Kidney capillary endothelial cell (primary cell): ENCODE measurements at places on chromosomes 16 and 17.
A peak's percentile ranks its signal among the peaks of the same experiment; 100 is the strongest.

- DNase-seq = no peak
Observed at GRCh38 chr17:32239456-32239855, 26.2 kb upstream of the RHBDL3 start.

- no peak for DNase-seq
Observed at GRCh38 chr16:4159726-4160125, 43.5 kb upstream of the ADCY9 start.

DNA sequence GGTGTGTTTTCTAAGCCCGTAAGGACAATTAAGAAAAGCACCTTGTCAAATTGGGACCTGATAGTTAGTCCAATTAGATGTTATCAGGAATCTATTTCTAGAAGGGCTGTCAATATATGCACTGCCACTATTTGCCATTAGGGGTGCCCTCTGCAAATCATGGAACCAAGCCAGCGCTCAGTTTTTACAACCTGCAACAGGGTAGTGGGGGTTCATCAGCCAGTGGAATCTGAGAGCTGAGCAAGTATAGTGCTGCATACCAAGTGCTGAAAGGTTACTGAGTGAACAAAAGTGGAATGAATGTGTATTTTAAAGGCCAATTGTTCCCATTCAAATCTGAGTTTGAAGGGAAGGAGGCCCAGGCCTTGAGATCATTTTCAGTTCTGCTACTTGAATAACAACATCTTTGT is 10.4 kb downstream of the PRR11 start:
- no peak for DNase-seq

DNA sequence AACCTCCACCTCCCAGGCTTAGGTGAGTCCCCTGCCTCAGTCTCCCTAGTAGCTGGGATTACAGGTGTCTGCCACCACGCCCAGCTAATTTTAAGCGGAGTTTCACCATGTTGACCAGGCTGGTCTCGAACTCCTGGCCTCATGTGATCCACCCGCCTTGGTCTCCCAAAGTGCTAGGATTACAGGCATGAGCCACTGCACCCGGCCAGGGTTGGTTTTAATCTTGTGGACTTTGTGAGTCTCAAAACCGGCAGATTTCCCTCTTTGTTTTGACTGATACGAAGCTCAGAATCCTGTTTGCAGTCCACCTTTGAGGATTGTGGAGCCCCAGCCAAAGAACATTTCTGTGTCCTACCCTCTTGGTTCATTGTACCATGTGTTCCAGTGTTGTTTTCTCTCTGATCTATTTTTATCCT is 16.4 kb upstream of the CPSF4L start:
- no peak for DNase-seq

DNA sequence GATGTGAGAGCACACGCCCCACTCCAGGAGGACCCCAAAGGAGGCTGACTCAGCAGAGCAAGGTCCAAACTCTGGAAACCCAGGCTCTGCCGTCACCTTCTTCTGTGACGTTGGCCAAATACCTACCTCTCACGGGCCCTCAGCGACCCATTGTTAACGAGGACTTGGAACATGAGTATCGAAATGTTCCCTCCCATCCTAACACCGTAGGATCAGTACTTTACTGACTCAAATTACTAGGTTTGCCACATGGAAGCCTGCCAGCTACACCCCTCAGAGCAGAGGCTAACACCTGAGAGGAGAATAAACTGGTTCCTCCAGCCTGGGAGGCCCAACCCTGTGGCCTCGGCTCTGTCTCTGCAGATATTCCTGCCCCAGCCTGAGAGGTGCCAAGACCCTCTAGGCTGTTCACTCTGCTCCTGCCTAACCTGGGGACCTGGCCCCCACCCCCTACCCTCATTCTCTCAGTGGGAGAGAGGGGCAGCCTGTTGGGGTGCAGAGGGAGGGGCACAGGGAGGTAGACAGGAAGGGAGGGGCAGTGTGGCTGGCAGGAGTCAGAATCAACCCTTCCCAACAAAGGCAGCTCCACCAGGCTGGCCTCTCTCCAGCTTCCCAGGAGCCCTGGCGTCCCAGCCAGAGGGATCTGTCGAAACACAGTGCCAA is 4.4 kb downstream of the PITPNM3 start:
- DNase-seq = no peak

DNA sequence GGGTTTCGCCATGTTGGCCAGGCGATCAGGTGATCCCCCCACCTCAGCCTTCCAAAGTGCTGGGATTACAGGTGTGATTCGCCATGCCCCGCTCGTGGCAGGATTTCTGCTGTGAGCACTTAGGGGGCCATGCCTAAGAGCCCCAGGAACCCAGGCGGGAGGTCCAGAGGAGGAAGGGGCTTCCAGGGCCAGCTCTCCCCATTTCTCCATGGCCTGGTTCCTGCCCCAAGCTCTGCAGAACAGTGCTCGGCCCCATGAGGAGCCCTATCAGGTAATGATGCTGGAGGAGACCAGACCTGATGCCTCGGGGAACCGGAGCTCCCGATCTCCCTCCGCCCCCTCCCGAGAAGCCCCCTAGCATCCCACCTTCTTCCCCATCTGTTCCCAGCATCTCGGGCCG is 53.6 kb downstream of the RMI2 start:
- DNase-seq = no peak

GRCh38 chr16:66171578-66171977 is 194.9 kb upstream of the CDH5 start:
- DNase-seq = no peak

- DNase-seq = no peak
Observed at GRCh38 chr16:87066133-87067002, 250.8 kb downstream of the C16orf95 start.

DNA sequence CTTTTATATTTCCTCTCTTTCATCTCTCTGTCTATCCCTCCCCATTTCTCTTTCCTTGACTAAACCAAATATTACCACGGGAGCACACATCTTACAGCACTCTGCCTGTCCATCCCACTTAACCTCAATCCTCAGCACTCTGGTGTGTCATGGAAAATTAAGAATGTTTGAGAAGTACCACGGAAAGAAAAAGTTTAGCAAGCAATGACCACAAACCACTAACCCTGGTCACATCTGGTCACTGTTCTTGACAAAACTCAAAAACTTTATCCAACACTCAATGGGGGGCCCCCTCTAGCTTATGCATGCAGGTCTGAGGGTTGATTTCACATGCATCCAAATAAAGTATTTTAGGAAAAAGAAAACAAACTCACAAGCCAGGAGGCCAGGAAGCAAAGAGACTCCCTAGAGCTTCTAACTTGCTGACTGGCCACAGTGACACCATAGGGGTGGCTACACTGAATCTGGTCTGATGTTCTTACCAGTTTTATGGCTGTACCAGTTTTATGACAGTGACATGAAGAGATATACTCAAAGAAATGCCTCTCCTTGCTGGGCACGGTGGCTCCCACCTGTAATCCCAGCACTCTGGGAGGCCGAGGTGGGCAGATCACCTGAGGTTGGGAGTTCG is 229.2 kb downstream of the STX8 start:
- DNase-seq = no peak

- no peak for DNase-seq
Observed at GRCh38 chr16:79463841-79464240, 136.7 kb downstream of the MAF start.

DNA sequence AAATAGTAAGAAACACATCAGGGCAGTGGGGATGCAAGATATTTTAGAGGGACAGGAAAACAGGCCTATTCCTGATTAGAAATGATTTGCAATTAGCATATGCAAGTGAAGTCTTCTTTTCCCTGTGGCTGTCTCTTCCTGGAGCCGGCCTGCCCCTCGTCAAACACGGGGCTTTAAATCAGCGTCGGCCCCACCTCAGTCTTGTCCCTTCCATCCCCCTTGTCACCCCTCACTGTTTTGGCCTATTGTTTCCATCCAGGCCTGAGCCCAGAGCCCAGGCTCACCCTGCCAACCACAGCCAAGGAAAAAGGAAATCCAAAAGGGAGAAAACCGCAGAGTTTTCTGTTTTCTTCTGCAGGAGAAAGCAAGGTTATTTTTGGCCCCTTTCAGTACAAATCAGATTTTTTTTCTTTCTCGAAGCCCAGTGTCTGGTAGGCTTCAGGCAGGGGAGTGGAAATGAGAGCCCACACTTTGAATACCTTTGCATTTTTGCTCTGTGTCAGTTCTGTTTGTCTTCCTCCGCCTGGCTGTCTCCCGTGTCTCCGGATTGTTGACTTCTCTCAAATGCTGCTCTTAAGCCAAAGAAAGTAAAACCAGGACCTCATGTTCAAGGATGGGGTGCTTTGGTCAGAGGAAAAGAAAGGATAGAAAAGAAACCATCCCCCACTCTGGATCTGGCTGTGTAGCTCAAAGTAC is 399.9 kb upstream of the CDH11 start:
- DNase-seq = no peak

- peak; percentile 55 for DNase-seq
Observed at GRCh38 chr17:78970834-78971755, 8.6 kb downstream of the LGALS3BP start.

DNA sequence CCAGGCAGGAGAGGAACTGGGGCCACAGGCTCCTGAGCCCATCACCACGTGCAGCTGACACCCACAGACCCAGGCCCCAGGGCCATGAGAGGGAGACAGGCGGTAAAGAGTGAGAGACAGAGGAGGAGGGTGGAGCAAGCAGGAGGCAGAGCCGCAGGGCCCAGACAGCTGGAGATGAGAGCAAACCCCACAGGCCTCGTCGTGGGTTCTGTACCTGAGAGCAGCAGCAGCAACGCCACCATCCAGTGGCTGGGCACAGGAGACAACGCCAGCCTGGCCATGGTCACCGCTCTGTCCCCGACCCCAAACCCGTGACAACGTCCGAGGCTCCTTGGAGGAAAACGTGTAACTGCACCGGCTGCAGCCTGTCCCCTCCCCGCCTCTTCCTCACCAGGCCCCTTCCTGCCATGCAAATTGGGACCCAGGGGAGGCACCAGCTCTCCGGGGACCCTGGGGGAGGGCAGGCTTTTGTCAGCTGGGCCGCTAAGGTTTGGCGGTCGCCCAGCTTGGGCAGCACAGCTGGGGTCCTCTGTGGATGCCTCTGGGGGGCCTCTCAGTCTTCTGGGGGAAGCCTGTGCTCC is at the start of gene CD79B:
Gene CD79B, minus strand, starts transcription at position 351 of the 581 bp plus-strand sequence. Its CDS starts 70 bp downstream, at position 281.
- DNase-seq = no peak

GRCh38 chr17:274902-275301 is 77.7 kb downstream of the RPH3AL start:
- no peak for DNase-seq

- DNase-seq = no peak
Observed at GRCh38 chr17:61209106-61209439, 190.6 kb upstream of the TBX2 start.

GRCh38 chr17:49987681-49988441 is 7.2 kb downstream of the DLX3 start:
- no peak for DNase-seq

DNA sequence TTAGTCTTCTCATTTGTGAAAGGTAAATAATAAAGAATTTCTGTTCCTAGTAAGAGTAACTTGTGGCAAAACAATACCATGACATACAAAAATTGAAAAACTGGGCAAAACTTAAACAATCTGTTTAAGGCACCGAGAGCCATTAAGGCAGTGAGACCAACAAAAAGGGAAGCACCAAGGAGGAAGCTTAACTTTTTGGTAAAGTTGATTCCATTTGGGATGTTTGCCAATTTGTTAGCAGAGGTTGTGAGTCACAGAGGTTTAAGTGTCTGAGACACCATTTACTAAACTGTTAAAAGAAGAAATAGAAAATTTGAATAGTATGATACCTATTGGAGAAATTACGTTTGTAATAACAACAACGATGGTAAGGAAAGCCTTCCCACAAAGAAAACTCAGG is 4.9 kb downstream of the SLC35G3 start:
- DNase-seq = no peak

DNA sequence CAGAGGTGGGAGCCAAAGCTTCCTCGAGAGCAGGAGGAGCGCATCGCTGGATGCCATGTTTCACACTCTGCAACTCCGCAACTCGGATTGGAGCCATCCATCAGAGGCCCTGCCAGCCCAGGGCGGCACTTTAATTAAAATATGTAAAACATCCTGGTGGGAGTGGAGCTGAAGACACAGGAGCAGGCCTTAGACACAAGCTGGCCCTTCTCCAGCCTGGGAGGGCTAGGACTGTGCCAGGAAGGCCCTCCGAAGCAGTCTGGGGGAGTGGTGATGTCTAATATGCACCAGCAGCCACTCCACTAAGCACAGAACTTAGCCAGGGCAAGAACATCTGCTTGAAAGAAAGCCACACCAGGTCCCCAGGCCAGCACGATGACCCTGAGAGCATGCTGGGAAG is 5.8 kb upstream of the CCDC182 start:
- DNase-seq = no peak

DNA sequence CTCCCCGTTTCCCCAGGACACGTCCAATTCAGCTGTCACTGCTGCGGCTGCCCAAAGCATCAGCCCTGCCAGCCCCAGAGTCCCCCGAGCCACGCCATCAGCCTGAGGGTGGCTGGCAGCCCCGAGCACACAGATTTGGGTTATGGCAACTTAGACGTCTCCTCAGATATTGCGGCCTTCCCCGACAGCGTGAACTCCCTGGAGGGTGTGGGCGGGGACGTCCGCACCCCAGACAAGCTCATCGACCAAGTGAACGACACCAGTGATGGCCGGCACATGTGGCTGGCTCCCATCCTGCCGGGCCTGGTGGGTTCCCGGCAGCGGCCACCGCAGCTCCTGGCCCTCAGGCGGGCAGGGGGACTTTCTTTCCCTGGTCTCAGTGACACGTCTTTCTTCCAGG is 224.8 kb downstream of the KATNIP start:
- no peak for DNase-seq

DNA sequence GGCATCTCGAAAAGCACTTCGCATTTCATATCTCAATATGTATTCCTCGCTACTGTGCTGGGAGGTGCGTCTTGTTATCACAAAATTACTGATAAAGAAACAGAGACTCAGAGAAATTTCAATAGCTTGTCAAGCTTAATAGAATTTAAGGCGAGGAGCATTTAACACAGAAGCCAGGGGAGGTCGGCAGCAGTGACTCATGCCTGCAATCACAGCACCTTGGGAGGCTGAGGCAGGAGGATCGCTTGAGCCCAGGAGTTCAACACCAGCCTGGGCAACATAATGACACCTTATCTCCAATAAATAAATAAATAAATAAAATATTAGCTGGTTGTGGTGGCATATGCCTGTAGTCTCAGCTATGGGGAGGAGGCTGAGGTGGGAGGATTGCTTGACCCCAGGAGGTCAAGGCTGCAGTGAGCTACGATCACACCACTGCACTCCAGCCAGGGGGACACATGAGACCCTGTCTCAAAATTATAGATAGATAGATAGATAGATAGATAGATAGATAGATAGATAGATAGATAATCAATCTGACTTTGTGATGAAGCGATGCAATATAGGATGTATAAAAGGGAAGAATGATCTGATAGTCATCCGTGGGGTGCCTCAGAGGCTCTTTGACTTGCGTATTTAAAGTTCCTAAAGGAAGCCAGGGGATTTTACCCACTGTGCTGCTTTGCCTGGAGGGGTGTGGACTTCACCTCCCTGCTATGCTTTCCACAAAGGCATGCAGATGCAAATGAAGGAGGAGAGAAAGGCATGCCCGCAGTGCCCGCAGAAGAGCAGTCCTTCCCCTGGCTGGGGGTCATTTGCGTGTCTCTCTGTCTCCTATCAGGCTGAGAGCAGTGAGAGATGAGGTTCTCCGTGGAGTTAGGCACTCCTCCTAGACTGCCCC is 15.9 kb upstream of the USP10 start:
- DNase-seq = no peak

- DNase-seq = no peak
Observed at GRCh38 chr17:63693411-63694113, 6.4 kb downstream of the LIMD2 start.

- DNase-seq = no peak
Observed at GRCh38 chr17:63364944-63365343, 81.2 kb downstream of the CYB561 start.
